ENCODE measurements at places on chromosomes 5 and 9.

GRCh38 chr5:41218929-41219657 is 5.8 kb upstream of the C6 start:
- DNase-seq: no peak

- DNase-seq: no peak
These were observed 8.9 kb upstream of the EPB41L4B start for GRCh38 chr9:109329638-109330258.

GRCh38 chr5:112270299-112271293 is 148.5 kb downstream of the EPB41L4A start:
- no peak for DNase-seq

DNA sequence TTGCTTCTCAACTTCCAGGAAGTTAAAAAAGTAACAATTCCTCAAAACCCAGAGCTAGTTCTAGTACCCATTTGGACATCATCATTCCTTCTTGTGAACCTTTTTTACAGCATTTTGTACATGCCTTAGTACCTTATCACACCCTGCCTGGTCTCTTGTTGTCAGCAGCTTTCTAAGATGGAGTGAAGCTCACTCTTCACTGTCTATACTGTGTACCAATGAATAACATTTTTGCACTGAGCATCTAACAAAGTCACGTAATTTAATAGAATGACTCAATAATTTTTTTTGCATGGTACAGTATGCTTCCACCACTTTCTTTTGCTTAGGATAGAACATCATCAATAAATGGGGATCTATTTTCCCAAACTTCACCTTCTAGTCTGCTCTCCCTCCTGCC is 29.8 kb downstream of the ALDH1A1 start:
- no peak for DNase-seq

DNA sequence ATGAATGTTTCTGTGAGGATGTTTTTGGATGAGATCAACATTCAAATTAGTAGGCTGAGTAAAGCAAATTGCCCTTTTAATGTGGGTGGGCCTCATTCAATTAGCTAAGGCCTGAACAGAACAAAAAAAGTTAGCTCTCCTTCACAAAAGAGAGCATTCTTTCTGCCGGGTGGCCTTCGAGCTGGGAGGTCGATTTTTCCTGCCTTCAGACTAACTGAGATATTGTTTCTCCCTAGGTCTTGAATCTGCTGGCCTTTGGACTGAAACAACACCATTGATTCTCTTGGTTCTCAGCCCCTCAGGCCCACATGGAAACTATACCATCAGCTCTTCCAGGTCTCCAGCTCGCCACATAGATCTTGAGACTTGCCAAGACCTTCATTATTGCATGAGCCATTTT is 29.1 kb upstream of the FREM1 start:
- no peak for DNase-seq

GRCh38 chr5:64587370-64587769 is 81.6 kb downstream of the RGS7BP start:
- DNase-seq: no peak

DNA sequence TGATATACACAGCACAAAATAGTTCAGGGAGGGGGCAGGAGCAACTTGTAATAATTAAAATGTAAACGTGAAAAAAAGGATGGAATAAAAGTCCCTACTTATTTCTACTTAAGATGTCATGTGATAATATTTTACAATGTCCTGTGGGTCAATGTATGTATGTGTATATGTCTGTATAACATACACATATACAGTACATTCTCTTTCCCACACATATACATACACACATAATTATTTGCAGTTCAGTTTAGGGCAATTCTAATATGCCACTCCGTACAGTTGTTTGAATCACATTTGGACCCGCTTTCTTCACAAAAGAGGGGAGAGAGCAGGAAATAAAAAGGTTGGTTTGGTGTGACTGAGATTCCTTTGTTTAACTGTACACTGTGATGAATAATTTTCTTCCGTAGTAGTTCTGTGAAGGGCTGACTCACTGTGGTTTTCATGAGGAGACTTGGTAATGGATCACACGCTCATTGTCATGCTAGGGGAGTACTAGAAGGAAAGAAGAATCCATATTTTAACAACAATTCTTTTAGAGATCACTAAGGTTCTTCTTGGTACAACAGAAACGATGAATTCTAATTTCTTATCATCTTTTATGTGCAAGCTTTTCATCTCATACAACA is 26.2 kb upstream of the ACOT12 start:
- DNase-seq: no peak

DNA sequence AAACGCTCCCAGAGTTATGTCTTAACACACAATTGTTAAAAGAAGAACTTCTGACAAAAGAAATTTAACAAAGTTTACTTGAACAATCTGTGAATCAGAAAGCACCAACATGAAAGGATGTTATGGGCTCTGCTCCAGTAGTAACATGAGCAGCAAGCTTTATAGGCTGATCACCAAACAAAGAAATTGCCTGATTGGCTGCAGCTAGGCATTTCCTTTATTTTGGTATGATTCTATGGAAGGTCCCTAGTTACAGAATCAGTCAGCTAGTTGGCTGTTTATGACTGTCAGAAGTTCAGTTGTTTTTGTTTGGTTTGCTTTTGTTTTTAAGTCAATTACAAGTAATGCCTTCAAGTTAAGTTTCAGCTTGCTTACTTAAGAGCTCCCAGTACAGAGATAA is 102.4 kb upstream of the SMC2 start:
- no peak for DNase-seq

GRCh38 chr5:36944607-36945225 is 68.1 kb downstream of the NIPBL start:
- DNase-seq: no peak

DNA sequence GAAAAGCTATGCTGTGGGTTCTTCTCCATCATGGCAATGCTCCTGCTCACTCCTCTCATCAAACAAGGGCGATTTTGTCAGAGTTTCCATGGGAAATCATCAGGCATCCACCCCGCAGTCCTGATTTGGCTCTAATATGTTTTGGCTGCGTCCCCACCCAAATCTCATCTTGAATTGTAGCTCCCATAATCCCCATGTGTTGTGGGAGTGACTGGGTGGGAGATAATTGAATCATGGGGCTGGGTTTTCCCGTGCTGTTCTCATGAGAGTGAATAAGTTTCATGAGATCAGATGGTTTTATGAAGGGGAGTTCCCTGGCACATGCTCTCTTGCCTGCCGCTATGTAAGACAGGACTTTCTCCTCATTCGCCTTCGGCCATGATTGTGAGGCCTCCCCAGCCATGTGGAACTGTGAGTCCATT is 163.8 kb downstream of the GADD45G start:
- DNase-seq: no peak

- no peak for DNase-seq
These were observed 1037.0 kb downstream of the NR2F1-AS1 start for GRCh38 chr5:92544036-92544435.

DNA sequence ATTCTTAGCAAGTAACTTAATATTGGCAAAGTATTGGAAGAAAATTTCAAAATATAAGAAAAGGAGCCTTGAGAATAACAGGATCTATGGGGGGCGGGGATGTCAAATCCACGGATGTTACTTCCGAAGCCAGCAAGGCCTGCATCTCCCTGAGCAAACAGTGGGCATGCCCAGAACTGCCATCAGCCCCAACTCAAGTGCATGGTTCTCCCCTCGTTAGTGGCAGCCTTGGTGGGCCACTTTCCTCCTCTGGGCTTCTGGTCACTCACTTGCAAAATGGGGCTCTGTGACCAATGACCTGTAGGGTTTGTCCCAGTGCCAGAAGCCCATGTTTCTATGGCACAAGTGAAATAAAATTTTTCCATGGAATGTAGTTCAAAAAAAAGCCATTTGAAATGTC is 27.2 kb upstream of the MED10 start:
- DNase-seq: no peak

DNA sequence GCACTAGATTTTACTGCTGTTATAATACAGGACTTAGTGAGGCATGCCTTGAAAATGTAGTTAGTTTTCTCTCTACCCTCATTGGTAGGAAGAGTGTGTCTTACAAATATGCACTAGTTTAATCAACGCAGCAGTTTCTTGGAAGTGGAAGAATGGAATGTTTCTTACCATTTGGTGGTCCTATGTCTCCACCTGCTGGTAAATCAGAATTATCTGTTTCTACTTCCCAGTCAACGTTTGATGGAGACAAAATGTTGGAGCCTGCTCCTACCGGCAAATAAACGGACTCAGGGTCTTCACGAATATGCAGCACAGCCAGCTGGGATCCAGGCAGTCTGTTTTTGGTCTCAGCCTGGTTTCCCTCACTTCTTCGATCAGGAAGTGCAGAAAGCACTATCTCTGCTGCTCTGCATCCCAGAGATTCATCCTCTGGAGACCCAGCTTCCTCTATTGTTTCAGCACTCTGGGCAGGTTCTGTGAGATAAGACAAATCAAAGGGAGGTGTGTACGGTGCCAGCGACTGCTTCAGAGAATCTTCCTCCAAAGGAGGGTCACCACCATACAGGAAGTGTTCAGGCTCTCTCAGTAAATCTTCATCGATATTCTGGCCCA is 59.5 kb upstream of the PCA3 start:
- DNase-seq: no peak

DNA sequence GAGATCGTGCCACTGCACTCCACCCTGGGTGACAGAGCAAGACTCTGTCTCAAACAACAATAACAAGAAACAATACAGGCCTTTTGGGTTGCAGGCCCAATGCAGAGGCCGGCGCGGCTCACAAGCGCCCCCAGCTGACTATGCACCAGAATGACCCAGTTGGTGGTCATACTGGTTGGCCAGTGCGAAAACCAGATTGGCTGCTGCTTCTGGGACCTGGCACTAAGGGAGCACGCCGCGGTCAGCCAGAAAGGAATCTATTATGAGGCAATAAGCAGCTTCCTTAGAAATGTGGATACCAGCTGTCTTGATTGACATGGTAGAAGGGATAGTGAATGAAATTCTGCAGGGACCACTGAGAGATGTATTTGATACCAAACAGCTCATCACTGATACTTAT is 35.0 kb downstream of the RANBP17 start:
- DNase-seq: peak; percentile 64

DNA sequence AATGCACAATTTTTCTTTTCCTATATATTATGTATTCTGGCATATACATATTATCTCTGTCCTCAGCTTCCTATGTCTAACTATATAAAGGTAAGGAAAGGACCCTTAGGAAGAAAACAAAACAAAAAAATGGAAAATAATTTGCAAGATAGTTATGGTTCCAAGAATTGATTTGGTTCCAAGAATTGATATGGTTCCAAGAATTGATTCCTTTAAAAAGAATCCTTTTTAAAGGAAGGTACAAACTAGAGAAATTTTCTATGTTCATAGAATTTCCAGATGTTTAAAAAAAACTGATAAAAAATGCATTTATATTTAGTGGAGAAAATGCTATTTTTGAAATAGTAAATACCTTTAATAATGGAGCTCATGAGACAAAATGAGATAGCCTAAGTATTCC is 12.1 kb downstream of the LYRM7 start:
- no peak for DNase-seq
